ENCODE measurements at places on chromosomes 2 and 18.

DNA sequence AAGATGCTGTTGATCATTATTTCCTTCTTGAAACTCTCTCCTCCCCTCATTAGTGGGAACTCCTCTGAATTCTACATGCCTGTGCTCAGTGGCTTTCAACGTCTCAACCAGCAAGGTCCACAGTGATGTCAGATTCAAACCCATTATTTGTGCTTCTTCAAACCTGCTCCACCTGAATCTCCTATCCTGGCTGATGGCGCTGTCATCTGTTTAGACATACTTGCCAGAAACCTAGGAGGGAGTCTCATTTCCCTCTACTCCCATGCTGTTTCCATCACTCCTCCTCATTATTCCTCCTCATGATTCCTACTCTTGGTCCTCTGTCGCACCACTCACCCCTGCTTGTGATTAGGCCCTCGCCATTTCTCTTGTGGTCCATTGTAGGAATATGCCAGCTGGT, 2.9 kb upstream of the LPIN2 start:
- no peak for DNase-seq

- DNase-seq: no peak
Observed at GRCh38 chr2:139296672-139297209, 516.6 kb upstream of the NXPH2 start.

- peak; percentile 86 for DNase-seq
Observed at GRCh38 chr2:97868986-97869721, 126.6 kb downstream of the TMEM131 start.

GRCh38 chr2:80475970-80476369, 171.4 kb upstream of the LRRTM1 start:
- no peak for DNase-seq

GRCh38 chr2:61538920-61539520, 864 bp upstream of the XPO1 start:
- no peak for DNase-seq

DNA sequence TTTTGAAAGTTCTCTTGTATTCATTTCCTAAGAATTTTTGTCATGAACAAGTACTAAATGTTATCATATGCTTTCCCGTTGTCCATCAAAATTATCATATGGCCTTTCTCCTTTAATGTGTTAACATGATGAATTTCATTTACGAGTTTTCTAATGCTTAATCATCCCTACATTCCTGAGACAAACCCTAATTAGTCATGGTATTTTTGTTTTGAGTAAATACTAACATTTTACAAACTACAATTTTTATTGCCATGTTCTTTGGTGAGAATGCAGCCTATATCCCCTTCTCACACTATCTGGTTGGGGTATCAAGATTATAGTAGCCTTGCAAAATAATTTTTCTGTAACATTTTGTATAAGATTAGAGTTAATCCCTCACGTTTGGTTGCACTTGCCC, 14.5 kb downstream of the SMAD2 start:
- no peak for DNase-seq

GRCh38 chr2:170830166-170830565, 13.5 kb downstream of the GAD1 start:
- no peak for DNase-seq

DNA sequence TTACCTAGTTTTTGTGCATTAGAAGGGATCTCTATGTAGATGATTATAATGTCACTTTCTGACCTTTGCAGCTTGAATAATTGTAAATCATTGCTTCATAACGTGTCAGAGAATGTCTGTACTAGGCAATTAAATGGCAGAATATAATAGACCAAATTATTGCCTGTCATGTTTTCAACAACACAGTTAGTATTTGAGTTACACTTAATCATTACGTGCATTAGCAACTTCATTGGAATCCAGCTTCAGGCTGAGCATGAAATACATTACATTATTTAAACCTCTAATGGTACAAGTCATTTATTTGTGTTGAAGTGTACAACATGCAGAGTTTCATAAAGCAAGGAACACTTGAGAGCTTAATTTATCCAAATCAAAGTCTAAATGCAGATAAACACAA, 48.0 kb downstream of the ZNF407 start:
- no peak for DNase-seq

DNA sequence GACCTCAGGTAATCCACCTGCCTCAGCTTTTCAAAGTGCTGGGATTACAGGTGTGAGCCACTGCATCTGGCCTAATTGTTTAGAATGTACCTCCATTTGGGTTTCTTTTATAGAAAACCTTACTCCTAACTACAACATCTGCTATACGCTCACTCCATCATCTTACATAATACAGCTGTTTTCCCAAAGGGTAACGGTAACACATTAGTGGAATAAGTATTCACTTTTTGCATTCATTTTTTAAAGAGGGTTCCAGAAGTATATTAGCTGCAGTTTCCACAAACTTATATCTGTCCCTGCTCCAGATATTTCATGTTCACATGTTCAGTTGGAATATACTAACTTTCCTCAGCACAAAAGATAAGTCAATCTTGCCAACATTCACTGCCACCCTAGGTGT, 640.1 kb upstream of the FSHR start:
- no peak for DNase-seq

DNA sequence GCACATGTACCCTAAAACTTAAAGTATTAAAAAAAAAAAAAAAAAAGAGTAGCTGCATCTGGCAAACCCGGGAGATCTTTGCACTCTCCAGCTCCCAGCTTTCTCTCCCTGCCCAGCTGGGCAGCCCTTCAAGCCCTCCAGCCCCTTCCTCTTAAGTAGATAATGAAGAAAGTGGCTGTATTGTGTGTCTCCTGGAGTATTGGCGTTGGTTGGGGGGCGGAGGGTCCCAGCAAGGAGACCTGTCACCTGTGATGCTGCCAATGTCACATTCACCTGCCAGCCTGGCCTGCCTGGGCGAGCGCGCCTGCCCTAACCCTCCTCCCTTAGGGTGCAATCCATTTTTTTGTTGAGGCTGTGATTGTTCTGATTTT, 2.0 kb downstream of the C2orf72 start:
- no peak for DNase-seq

DNA sequence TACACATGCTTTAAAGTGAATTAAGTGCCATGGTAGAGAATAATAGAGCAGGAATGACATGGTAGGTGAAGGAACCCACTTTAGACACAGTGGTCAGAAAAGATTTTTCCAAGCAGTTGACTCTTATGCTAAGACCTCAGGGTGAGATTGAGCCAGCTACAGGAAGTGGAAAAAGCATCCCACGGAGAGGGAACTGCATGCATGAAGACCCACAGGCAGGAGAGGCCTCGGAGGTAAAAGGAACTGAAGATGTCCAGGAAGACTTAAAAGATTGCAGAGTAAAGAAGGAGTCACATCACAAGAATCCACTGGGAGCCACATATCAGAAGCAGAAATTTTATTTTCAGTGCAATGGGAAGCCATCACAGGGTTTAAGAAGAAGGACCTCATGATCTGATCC, 499.2 kb upstream of the FAM98A start:
- no peak for DNase-seq

GRCh38 chr2:7346336-7346735, 429.1 kb downstream of the RNF144A start:
- DNase-seq: no peak

DNA sequence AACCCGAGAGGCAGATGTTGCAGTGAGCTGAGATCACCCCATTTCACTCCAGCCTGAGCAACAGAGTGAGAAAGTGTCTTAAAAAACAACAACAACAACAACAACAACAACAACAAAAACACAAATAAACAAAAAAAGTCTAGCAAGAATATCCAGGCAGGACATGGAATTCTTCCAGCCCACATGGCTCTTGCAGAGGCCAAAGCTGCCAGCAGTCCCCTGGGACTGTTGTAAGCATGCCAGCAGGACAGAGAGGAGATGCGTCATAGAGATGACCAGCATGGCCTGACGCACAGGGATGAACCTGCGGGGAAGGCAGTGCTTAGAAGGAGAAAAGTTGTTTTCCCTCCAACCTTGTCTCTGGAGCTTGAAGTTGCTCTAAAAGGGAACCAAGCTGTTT, 182.3 kb upstream of the PGAP1 start:
- peak; percentile 88 for DNase-seq

- DNase-seq: no peak
Observed at GRCh38 chr18:73840319-73840945, 307.2 kb downstream of the FBXO15 start.

DNA sequence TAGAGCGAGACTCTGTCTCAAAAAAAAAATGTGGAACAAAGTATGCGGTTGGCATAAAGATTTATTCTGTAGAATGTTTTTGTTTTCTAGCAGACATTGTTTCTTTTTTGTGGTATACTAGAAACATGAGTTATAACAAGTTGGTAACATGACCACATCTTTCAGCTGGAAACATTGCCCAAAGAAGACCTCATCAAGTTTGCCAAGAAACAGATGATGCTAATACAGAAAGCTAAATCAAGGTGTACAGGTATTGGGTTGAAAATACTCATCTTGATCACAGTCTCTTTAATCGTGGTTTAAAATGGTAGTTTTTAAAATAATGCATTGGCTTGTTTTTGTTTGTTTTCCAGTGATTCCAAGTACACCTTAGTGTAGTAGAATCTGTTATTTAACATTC, 1.9 kb downstream of the GCC2 start:
- DNase-seq: no peak

GRCh38 chr2:195779491-195779890, 122.5 kb downstream of the SLC39A10 start:
- no peak for DNase-seq

GRCh38 chr18:45186832-45187231, 428.4 kb upstream of the SLC14A2 start:
- DNase-seq: no peak

- DNase-seq: no peak
Observed at GRCh38 chr2:173656086-173656485, 301.4 kb downstream of the CDCA7 start.

DNA sequence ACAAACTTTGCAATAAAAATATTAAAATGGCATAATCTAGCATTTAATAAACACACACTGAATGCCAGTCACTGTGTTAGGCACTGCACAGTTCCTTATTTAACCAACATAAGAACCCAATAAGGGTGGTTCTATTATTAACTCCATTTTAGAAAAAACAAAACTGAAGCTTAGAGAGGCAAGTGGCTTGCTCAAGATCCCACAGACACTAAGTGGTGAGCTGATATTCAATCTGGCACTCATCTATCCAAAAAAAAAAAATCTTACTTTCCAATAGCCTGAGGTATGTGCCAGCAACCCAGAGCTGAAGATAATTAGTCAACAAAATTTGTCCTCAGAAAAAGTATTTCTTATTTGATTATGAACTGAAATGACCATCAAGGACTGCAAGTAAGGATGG, 799 bp downstream of the CYTIP start:
- no peak for DNase-seq

GRCh38 chr2:158013891-158014290, 87.8 kb upstream of the UPP2 start:
- DNase-seq: no peak

DNA sequence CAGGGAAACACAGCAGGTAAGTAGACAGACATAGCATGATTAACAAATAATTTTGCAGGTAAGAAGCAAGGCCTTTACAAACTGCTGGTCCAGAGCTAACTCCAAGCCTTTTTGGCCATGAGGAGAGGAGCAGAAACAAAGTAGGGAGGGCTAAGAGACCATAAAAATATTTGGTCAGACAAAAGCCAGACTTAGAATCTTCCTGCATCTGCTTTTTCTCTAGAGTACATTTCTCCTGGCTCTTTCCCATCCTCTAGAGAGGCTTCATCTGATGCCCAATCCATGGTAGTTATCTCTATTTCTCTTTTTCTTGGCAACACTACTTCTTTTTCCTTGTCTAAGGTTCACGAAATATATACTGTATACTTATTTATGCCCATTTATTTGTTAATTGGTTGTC, 577.1 kb downstream of the PIK3C3 start:
- DNase-seq: no peak

DNA sequence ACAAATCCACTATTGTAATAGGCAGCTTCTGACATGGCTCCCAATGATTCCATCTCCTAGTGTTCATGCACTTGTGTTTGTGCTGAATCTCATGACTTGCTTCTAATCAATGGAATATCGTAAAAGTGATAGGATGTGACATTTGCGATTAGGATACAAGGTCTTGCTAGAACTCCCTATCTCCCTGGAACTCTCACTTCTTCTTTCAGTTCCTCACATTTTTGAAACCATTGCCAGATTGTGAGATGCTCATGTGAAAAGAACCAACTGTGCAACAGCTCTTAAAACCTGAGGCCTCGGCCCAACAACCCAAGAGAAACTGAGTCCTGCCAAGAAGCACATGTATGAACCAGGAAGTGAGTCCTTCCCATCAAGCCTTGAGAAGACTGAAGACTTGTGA, 226.9 kb upstream of the DTNA start:
- no peak for DNase-seq

DNA sequence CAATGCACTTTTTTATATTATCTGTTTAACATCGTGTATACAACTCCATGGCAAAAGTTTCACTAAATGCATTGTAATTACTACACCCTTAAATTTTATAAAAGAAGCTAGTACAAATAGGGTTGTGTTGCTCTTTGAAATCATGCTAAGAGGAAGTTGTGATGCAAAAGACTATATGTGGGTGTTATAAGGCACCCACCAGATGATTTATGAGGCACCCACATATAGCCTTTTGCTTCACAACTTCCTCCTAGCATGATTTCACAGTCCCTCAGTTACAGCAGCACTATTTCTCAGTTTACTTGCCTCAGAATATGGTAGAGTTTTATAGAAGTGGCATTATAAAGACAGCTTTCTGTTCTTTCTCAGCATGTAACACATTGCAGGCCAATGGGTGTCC, 277.3 kb upstream of the DOK6 start:
- no peak for DNase-seq

DNA sequence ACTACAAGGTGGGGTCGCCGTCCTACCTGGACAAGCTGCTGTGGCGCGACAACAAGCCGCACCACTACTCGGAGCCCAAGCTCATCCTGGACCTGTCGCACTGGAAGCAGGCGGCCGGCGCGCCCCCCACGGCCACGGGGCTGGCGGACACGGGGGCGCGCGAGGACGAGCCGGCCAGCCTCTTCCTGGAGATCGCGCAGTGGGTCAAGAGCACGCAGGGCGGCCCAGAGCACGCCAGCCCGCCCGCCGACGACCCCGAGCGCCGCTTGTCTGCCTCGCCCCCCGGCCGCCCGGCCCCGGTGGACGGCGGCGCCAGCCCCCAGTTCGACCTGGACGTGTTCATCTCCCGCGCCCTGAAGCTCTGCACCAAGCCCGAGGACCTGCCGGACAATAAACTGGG, 90.4 kb downstream of the MRO start:
- DNase-seq: no peak

GRCh38 chr2:65681503-65681902, 249.1 kb upstream of the SPRED2 start:
- DNase-seq: no peak

GRCh38 chr18:26004832-26005231, 85.6 kb downstream of the SS18 start:
- DNase-seq: no peak

GRCh38 chr2:230179907-230180306, 39.9 kb downstream of the SP110 start:
- DNase-seq: no peak

- DNase-seq: no peak
Observed at GRCh38 chr2:30933496-30933895, 126.2 kb upstream of the CAPN13 start.

DNA sequence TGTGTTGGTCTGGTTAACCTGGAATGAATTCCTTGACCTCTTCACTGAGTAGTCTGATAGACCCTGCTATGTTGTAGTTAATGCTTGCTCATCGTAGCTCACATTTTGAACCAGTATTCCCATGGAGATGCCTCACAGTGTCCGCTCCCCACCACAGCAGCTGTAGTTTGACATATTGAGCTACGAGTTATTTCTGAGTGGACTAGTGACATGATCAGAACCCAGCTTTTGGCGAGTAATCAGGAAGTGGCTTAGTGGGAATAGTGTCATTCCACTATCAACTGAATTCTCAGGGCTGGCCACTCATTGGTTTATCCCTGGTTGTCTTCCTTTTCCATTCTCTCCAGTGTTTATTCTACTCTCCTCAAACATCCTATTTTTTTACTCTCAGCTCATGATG, 102.7 kb downstream of the MYO1B start:
- no peak for DNase-seq

Data from skeletal muscle cell (primary cell).